GM12865 (cell line): ENCODE measurements at places on chromosomes 4 and X.

- DNase-seq, result peak; percentile 20
Observed at GRCh38 chr4:158255727-158256324, 45.5 kb downstream of the TMEM144 start.

- no peak for DNase-seq
Observed at GRCh38 chrX:6325437-6325836, 96.8 kb upstream of the NLGN4X start.

GRCh38 chr4:53461244-53461643 is 83.8 kb downstream of the FIP1L1 start:
- no peak for DNase-seq

DNA sequence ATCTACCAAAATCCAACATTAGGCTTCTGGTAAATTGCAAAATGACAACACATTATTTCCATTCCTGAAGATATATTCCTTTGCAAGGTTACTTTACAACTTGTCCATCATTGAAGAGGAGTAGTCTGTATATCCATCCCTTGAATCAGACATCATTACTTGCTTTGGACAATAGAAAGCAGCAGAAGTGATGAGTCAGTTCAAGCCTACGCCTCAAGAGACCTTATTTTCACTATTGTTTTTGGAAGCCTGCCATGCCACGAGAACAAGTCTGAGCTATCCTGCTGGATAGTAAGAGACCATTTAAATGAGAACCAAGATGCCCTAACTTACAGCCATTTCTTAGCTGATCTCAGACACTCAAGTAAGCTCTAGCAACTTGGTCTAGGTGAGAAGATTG is 246.0 kb upstream of the HHIP start:
- DNase-seq, result peak; percentile 54

DNA sequence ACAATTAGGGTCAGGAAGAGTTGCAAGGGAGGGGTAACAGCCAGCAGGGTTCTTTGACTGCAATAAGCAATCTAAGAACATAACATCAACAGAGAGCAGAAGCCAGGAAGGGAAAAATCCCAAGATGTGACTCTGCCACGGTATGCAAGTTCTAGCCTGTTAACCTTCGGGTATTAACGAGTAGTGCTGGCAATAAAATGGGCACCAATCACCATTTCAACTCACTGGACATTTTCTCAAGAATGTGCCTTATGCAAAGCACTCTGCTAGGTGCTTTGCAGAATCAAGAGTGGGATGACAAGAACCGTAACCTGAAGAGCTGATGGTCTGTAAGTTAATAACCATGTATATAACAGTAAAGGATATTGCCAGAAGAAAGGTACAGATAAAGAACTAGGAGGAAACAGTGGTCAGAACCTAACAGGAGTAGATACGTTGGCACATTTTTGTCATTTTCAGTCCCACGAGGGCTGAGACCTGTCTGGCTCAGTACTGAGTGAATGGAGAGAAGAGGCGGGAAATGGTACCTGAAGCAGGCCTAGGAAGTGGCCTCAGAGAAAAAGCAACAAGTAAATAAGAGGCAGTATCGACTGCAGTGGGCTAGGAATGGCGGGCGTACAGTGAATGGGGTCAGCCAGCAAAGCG is 2.7 kb downstream of the ELOVL6 start:
- peak; percentile 46 for DNase-seq

- no peak for DNase-seq
Observed at GRCh38 chr4:27233531-27233930, 372.9 kb downstream of the STIM2 start.

DNA sequence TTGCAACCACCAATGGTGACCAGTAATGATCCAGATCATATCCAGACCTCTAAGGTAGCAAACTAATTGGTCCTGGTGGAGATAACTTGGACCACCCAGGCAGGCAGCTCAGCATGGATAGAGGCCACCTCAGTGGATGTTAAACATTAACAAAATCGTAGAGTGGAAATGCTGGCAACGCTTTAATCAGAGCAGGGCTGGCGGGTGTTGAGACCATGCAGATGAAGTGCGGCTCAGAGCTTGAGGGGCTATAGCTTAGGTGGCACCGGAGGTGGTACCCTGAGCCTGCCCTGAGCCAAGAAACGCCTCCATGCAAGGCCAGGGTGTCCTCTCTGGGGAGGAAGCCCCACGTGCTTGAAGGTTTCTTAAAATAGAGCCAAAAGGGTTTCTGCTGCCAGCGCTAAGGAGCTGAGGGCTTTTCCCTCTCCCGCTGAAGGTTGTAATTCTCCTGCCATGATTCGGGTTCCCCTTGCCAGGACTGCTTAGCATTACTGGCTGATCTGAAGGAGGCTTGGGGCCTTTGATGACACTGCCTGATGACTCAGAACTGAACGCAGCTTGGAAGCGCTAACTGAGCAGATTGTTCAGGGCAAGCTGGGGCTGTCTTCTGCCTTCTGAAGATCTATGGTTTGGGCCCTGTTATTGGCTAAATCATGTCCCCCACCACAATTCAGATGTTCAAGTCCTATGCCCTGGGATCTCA is 177.8 kb upstream of the ATP6AP2 start:
- peak; percentile 53 for DNase-seq
